Activated CD4-positive, alpha-beta T cell treated with anti-CD3 and anti-CD28 coated beads, Interleukin-2, Interleukin-6, amounts not matched to agents 100 ng/mL and 50 ng/mL, durations not matched to agents 16 hours and 8 hours (primary cell): ENCODE measurements at places on chromosomes 5 and 9.

DNA sequence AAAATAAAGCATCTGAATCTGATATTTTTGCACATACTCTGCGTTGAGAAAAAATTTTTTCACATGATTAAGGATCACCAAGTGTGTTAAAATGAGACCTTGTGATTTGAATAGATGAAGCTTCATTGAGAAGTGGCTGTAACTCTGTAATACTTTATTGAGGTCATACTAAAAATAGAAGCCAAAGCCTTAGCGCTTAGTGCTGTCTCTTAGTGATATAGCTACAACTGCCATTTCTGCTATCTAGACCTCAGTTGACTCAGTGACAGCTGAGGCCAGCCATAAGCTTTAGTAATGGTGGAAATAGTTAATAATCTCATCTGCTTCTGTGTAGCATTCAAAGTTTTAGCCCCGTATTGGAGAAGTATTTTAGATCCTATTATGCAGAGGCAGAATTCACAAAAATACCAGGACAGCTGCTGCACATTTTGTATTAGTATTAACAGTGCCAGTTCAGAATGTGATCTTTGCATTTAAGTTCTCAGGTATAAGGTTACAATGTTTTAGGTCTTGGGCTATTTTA, 107.4 kb upstream of the SGCD start:
- no peak for DNase-seq

DNA sequence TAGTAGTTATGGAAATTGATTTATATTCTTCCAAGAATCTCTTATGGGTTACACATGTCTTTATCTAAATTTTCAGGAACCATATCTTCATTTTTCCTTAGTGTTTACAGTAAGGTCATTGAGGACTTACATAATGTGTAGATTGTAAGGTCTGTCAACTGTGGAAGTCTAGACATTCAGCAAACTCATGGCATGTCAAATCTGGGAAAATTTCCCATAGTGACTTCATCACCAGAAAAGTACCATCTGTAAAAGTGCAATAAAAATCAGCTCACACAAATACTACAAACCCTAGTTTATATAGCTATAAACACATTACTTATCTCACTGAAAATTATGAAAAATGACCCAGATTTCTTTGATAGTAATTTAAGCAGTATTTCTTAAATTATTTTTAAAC, 419.4 kb downstream of the MTRR start:
- DNase-seq, result no peak

GRCh38 chr5:176676361-176676824, 29.1 kb downstream of the TSPAN17 start:
- no peak for DNase-seq

GRCh38 chr9:120331913-120332312, 248.1 kb downstream of the CDK5RAP2 start:
- DNase-seq, result no peak

DNA sequence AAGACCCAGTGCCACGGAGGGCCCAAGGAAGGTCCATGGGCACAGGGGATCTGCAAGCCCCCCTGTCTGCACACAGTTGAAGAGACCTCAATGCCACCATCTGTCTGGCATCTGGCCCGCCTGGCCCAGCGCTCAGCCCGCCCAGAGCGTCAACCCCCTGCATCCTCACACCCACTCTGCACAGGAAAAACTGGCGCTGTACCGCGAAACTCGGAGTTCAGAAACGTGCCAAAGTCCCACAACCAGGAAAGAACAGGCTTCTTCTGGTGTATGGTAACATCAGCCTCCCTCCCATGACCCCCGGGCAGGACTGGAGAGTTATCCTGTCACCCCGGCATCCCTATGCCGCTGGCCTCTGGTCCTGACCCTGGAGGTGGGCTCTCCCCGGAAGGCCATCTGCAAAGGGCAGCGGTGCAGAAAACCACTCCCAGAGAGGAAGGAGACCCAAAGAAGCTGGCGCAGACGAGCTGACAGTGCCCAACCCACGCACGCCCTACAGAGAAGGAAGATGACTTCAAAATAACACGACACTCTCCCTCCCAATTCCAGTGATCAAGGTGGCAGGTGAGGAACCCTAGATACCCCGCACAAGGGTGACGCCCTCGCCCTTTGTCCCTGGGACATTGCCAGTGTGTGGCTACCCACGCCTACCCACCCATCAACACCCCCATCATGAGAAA, 18.9 kb downstream of the VAV2 start:
- no peak for DNase-seq

DNA sequence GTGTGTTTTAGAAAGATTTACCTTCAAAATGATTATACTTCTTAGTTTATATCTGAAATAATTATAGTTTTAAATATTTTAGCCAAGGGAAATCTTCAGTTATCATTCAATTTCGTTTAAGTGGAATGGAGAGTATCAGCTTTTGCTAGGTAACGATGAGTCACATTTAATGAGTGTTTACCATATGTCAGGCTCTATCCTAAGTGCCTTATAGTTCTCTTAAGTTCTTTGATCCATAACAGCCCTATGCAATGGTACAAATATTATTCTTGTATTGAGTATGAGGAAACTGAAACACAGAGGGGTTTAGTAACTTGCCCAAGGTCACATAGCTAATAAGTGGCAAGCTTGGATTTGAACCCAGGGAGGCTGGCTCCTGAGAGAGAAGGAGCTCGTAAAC, 37.5 kb upstream of the SHB start:
- DNase-seq, result no peak
